Stimulated activated CD4-positive, alpha-beta T cell treated with anti-CD3 and anti-CD28 coated beads, Interleukin-12 subunit alpha, Interleukin-12 subunit beta, amount 100 ng/mL, for 24 hours (primary cell): ENCODE measurements at places on chromosomes 7 and 10.

GRCh38 chr7:112124061-112124766, 82.0 kb downstream of the DOCK4 start:
- no peak for DNase-seq

GRCh38 chr7:127683776-127684681, 32.0 kb downstream of the SND1 start:
- no peak for DNase-seq

- DNase-seq, result no peak
Measured at GRCh38 chr10:13860886-13861285, 274.1 kb downstream of the PRPF18 start.

GRCh38 chr10:79054203-79055099, 14.3 kb upstream of the ZMIZ1 start:
- DNase-seq, result no peak

GRCh38 chr10:16995867-16996529, 133.6 kb downstream of the CUBN start:
- no peak for DNase-seq

DNA sequence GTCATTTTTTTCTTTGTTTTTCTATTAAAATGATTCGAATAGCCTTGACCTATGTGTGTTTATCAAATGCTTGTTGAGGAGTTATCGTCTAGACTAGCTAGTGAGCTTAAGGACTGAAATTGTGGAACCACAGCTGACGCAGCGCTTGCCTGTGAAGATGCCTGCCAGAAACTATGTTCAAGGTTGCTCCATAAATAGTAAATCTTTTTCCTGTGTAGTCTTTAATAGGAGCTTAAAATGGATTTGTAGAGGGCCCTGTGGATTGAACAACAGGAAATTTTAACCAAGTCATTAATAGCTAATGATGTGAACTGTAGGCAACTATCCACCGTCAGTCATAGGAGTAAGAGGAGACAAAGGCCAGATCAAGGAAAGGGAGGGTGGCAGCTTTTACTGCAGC, 145.1 kb downstream of the GNAI1 start:
- no peak for DNase-seq

- no peak for DNase-seq
Measured at GRCh38 chr7:150515248-150516147, 826 bp downstream of the GIMAP7 start.

- DNase-seq, result no peak
Measured at GRCh38 chr10:27355918-27356573, 115.4 kb upstream of the ACBD5 start.

DNA sequence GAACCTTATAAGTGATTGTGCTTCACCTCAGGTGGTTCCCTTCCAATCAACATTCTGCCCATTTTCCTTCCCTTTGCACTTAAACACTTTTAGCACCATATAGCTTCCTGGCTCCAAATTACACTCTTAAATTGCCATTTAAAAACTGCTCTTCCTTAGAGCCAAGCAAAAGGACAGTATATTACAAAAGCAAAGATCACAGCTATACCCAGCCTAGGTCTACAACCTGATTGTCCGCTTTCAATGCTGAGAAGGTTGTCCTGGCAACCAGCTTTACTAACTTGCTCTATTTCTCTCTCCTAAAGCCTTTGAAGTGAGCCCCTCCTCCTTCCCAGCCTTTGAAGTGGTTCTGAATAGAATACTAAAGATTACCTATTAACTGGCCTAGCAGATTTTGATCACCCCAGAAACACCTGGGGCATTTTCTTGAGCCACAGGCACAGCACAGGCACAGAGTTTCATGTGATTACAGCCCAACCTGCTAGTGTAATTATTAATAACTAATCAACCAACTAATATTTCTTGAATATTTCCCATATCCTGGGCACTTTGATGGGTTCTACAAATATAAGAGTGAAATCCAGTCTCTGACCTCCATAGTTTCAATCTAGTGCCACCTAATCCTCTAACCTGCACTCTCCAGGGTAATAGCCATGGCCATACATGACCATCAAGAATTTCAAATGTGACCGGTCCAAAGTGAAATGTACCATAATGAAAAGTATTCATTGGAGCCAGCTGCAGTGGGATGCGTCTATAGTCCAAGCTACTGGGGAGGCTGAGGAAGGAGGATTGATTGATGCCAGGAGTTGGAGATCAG, 63.6 kb upstream of the TRIM24 start:
- DNase-seq, result no peak

DNA sequence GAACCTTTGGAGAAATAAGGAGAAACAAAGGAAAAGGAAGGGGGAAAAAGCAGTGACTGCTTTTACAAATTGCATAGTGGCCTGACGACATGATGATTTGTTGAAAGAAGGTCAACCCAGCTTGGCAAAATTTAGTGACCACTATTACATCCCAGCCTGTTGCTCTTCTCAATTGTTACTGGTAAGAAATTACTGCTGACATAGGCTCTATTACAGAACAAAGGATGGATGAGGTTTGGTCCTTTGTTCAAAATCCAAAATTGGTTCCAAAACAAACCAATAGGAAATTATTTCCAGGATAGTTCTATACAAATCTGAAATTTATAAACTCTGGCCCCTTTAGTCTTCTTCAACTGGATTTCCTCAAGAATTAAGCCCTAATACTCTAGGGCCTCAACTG, 39.6 kb downstream of the USP54 start:
- no peak for DNase-seq

DNA sequence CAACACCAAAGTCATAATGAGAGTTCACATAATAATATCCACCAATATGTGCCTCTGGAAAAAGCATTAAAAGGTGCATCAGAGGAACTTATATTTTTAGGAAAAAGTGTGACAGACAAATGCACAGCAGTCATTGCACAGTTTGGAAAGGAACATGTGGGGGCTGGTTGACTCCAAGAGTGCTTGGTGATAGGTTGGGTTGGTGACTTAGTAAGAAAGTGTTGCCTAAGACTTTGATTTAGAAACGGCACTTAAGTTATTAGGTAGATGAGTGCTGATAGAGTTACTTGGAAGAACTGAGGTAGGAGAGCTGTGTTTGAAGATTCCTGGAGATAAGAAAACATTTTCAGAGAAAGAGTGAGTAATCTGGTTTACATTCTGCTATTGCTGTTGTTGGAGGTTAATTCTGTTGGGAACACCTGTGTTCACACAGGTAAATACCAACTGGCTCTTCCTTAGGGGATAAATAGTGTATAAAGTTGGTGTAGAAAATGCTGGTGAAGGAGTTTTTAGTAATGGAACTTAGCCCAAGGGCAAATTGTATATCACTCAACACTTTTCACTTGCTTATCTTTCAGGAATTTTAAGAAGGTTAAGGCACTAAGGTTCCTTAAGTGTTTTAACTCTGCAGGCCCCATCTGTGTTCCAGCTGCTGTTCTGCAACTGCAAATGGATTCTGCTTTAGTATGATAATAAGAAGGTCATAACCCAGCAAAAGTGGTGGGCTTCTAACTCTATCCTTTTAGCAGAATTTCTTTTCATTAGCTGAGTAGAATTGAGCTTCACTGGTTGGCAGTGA, 196.1 kb downstream of the NSUN6 start:
- no peak for DNase-seq

DNA sequence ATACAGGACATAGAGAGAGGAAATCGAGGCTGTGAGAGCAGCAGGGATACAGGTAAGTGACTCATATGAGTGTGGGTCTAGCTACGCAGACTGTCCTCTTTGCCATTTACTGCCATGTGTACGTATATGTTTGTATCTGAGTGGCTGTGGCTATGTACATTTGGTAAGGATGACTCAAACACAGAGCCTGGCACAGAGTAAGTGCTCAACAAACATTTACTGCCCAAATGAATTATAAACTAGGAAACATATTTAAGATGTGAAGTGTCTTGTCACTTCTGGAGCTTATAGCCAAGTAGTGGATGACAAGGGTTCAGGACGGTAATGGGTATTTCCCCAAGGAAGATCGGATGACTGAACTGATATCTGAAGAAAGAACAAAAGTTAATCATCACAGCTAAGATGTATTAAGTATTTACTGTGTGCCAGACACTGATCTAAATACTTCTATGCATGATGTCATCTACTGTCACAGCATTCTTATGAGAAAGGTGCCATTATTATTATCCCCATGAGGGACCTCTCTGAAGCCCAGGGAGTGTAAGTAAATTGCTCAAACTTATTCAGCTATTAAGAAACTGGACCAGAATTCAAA, 6.0 kb downstream of the MRPL43 start:
- no peak for DNase-seq

DNA sequence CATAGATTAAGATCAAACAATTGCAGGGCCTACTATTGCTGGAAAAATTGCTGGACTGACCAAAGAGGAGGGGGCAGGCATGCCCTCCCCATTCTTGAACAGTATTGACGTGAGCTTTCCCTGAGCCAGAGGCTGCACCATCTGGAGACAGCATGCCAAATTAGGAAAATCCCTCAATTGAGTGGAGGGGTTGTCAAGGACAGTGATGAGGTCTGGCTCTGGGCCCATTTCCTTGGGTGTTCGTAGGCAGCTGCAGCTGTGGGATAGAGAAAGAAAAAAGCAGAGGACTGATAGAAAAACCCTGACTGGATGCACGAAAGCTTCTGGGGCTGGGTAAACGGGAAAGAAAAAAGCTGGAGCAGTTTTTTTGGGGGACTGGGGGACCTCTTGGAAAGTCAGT, 22.8 kb upstream of the ORC5 start:
- DNase-seq, result no peak

DNA sequence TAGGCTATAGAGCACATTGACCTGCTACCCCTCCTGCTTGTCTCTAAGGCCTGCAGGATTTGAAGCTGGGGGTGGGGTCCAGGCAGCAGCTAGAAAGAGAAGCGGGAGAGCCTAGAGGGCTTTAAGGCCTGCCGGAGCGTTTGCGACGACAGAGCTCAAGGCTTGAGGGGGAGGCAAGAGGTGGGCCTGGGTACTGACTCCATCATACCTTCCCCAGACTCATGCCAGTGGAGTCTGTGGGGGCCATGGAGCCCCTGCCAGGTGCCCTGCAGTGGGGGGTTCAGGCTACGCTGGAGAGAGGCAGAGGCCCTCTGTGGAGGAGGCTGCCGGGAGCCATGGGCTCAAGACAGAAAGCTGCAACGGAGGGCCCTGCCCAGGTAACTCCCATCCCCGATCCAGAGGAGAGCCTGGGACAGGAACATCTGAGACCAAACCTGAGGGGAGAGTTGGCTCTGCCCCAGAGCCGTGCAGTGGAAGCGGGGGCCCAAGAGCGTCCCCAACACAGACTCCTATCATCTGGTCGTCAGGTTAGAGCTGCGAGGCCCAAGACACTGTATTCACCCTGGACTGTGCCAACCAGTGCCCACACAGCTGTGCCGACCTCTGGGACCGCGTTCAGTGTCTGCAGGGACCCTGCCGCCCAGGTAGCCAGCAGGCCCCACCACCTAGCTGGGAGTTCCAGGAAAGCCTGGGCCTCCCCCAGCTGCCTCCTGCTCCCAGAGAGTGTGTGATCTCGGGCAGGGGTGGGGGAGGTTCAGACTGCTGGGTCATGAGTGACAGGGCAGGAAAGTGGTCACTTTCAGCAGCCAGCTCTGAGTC, 13.2 kb upstream of the ZNF862 start:
- no peak for DNase-seq

- DNase-seq, result no peak
Measured at GRCh38 chr7:2687338-2687869, 598 bp upstream of the AMZ1 start.
